NCI-H146 (cell line): ENCODE measurements at places on chromosomes 2 and 18.

GRCh38 chr18:73952296-73952946 is 195.2 kb downstream of the FBXO15 start:
- DNase-seq = no peak

DNA sequence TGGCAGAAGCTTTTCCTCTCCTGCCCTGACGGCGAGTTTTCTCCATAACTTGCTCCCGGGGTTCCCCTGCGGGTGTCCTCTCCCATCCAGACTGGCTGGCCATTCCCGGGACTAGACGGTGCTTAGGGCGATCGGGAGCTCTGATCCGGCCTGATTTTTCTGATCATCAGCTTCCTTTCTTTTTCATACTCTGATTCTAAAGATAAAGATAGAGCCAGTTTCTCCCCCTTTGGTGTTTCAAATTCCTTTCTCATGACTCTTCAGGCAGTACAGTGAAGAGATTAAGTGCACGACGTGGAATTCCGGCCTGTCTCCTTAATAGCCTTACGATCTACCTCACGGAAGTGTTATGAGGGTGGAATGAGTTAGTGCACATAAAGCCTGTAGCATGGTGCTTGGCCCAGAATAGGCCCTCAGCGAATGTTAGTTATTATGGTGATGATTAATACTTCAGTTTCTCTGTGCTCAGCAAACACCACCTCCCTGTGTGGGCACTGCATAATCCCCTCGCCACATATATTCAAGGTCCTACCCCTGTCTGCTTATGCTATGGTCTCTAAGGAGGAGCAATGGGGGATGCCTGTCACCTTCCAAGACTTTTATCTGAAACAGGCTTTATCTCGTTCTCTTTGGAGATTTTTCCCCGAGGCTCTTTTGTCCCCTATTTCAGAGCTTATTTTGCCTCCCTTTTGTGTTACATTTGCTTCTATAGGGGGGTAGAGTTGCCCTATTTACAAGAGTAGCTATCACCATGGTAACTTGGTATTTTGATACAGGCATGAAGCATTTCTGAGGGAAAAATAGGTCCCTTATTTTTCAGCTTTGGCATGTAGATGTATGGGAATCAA is 254.8 kb downstream of the CDH2 start:
- no peak for DNase-seq

DNA sequence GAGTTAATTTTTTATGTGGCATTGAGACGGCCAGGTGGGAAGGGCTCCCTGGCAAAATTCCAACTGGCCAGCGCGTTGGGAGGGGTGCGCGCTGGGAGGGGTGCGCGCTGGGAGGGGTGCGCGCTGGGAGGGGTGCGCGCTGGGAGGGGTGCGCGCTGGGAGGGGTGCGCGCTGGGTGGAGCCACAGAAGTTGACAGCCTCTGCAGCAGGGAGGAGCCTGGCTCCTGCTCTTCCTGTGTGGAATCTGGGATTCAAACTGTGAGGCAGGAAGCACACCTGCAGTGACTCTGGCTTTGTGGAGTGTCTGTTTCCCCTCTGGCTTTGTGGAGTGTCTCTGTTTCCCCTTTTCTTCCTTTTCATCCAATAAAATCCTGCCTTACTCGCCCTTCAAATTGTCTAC is 147.9 kb upstream of the CBLN2 start:
- peak; percentile 91 for DNase-seq

- no peak for DNase-seq
Measured at GRCh38 chr2:191441496-191442214, 196.5 kb downstream of the MYO1B start.
